ENCODE measurements at places on chromosomes 5 and 9.

- no peak for DNase-seq
These were observed 10.7 kb upstream of the SLC22A4 start for GRCh38 chr5:132283423-132284043.

DNA sequence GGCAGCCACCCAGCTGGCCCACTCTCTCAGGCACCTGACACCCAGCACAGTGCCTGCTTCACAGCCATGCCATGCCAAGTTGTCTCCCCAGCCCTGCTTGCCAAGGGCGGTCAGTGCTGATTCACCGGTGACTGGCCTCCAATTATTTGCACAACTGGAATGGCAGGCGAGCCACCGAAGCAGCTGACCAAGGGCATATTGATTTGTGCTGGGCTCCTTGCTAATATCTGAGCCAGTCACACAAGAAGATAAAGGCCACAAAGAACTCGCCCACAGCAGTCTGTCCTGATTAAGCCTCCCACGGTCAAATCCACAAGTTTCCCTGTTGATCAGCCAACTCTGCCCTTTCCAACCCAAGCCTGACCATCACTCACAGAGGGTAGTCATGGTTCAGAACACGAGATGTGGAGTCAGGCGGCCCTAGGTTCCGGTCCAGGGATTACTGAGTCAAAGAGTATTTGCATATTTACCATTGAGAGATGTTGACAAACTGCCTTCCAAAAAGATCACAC, 6.4 kb upstream of the EEIG1 start:
- no peak for DNase-seq

DNA sequence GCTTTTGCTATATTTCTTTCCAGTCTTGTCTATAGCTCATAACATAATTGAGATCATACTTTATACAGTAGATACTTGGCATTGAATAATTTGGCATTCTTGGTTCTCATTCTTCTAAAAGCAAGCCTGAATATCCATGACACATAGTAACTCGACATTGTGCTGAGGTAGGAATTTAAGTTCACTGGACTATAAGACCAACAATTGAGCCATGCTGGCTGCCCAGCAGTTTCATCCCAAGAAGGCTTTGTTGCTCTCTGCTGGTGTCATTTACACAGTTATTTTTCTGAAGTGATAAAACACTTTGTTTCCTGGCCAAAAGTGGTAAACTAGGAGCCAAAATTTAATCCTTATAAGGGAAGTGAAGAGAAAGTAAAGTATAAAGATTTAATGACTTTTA, 192.0 kb downstream of the ADAMTSL1 start:
- DNase-seq, result no peak

GRCh38 chr5:90119531-90119971, 290.0 kb downstream of the CETN3 start:
- DNase-seq, result no peak

DNA sequence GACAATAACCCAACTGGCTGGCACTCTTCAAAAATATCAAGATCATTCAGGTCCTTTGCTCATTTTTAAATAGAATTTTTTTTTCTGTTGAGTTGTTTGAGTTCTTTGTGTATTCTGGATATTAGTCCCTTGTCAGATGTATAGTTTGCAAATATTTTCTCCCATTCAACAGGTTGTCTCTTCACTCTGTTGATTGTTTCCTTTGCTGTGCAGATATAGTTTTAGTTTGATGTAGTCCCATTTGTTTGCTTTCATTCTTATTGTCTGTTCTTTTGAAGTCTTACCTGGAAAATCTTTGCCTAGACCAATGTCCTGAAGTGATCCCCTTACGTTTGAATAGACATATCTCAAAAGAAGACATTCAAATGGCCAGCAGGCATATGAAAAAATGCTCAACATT, 22.8 kb downstream of the PTTG1 start:
- DNase-seq, result no peak

- DNase-seq, result no peak
These were observed 35.7 kb upstream of the SLC25A51 start for GRCh38 chr9:37939575-37940095.

GRCh38 chr5:134151723-134152122, 25.0 kb downstream of the SKP1 start:
- no peak for DNase-seq

GRCh38 chr9:134007150-134007549, 15.0 kb upstream of the VAV2 start:
- DNase-seq, result no peak

DNA sequence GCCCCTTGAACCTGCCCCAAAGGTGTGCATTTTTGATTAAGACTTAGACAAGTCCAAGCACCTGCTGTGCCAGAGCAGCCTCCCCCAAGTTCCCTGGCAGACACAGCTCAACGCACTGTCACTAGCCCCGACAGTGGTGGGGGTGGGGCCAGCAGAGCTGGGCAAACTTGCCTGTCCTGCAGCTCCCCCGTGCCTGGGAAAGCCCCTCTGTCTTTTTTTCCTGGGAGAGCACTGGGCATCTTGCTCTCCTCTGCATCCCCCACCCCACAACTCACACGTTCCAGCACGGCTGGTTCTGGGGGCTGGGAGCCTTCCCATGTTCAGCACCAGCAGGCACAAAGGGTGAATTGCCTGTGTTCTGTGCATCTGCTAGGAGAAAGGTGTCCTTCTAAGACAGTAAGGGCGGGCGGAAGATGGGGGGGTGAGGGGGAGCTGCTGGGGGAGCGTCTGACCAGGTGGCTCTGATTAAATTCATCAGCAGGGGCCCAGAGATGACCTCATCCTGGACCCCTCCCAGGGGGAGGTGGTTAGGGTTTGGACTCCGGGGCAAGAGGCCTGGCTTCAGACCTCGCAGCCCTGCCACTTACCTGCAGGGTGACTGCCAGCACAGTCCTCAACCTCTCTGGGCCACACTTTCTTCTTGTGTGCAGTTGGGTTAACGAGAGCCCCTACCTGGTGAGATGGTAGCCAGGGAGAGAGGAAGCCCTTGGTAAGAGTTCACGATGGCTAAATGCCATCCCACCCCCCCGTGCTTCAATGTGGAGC, 23.5 kb downstream of the HMCN2 start:
- DNase-seq, result no peak
